Motor neuron (in vitro differentiated cells): ENCODE measurements at places on chromosomes 12 and 14. TPM values are rescaled to one million over a fixed set of nuclear protein-coding genes. Genes with fewer than 3 reads are reported as not detected.
A peak's percentile ranks its signal among the peaks of the same experiment; 100 is the strongest.

DNA sequence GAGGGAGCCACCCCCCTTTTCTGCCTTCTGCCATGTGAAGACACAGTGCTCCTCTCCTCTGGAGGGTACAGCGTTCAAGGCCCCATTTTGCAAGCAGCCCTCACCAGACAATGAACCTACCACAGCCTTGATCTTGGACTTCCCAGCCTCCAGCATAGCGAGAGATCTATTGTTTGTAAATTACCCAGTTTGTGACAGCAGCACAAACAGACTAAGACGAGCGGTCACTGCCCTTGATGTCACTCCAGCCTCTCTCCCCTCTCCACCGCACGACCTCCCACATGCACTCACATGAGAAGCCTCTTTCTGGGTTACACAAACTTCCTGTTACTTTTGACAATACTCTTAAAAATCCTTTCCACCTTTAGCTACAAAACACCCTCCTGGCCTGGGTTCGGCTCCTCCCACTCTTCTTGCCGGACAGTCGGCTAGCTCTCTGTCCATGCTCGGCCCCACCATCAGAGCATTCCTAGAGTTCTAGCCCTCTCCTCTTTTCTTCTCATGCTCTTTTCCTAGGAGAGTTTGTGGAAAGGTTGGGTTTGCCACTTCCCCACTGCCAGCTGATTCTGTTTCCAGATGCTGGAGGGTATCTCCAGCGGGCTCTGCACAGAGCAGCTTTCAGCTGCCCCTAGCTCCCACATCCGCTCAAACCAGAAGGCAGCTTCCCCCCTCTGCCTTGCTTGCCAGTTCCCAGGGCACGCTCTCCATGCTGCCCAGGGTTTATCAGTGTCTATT lies 124.3 kb downstream of the FOXN3 start:
- ATAC-seq = peak; percentile 12

Gene DPY19L2
- 18.2 and 20.8 TPM in 2 replicates for total RNA-seq

- no peak for ATAC-seq
Measured at GRCh38 chr12:87020071-87020470, 763.9 kb upstream of the MGAT4C start.

Gene RNU7-1
- not detected in 2 replicates for total RNA-seq

DNA sequence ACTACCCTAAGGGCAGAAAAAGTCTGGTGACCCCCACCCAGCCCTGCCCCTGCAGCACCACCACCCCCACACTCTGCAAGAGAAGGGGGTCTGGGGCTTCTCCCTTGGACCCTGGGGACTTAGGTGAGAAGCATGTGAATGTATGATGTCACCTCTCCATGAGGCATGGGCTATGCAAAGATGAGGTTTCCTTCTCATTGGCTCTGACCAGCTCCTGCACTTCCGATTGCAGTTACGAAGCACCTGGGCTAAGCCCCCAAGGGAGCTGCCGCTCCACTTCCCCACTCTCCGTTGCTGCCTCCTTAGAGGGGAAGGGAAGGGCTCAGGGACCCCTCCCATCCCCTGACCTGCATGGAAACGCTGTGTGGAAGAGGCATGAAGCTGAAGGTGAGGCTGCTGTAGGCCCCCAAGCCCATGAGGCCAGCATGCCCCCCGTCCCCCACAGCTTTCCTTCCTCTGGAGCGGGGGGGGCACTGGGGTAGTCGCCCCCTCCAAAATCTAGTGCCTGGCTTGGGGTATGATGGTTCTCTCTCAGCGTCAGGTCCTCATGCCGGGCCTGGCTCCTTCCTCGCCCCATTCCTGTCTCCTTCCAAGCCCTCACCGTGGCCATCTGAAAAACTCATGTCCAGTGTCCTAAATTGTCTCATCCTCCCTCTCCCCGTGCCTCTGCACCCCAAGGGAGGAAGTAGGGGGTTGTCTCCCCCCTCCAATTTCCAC lies 5.5 kb upstream of the DDX23 start:
- ATAC-seq = no peak

GRCh38 chr12:121767525-121768016 lies 25.9 kb downstream of the RHOF start:
- ATAC-seq = peak; percentile 52

GRCh38 chr12:46210873-46211439 lies 57.9 kb downstream of the SLC38A1 start:
- ATAC-seq = no peak

Gene ADCY4
- total RNA-seq = 3.4 and 3.7 TPM in 2 replicates

Gene FAM186B
- total RNA-seq = 1.8 TPM in 2 replicates

- no peak for ATAC-seq
Measured at GRCh38 chr12:14910090-14910915, 24.6 kb upstream of the MGP start.

DNA sequence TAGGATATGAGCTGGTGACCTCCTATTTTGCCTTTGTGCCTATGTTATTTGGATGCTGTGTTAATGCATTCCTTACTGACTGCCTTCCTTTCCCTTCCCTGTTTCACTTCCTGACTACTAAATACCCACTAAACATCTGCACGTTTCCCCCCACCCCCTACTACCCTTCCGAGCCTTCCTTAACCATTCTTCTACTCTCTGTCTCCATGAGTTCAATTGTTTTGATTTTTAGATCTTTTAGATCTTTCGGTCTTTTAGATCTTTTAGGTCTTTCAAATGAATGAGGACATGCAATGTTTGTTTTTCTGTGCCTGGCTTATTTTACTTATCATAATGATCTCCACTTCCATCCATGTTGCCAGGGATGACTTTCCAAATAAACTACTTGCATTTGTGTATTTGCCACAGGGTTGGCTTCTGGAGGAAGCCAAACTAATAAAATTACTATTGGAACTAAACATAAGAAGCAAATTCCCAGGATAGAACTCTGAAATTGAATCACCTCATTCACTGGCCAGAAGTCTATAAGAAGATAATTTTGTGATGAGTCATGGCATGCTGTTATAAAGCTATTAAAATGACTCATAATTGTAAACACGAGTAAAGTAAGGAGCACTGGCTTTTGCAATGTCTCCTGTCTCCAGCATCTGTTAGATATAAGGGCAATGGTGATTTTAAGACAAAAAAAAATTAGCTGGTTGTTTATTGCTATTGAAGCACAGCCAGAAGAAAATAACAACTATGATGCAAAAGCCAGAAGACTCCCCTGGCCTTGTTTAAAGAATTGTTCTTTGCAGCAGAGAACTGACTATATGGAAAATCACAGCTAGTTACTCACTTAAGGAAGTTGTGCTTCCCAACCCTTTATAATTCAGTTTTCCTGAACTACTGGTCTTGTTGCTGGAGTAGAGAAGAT lies 586.3 kb downstream of the LRFN5 start:
- ATAC-seq = peak; percentile 81

Gene SERPINA1
- total RNA-seq = 0.19 and 0.35 TPM in 2 replicates

- ATAC-seq = no peak
Measured at GRCh38 chr14:101134161-101134631, 230.7 kb upstream of the RTL1 start.

DNA sequence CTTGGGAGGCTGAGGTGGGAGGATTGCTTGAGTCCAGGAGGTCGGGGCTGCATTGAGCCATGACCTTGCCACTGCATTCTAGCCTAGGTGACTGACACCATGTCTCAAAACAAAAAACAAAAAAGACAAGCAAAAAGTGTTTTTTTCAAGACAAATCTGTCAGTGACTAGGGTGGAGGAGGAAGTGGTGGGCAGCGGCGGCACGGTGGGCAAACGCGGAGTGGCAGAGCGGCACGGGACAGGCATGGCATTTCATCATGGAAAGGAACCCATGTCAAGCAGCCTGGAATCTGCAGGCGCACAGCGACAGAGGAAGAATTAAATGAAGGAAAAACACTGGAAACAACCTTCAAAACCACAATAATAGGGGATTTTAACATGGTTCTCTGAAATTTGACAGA lies 4.0 kb upstream of the BTBD6 start:
- ATAC-seq = no peak

Gene RERG
- 2.0 and 2.1 TPM in 2 replicates for total RNA-seq

DNA sequence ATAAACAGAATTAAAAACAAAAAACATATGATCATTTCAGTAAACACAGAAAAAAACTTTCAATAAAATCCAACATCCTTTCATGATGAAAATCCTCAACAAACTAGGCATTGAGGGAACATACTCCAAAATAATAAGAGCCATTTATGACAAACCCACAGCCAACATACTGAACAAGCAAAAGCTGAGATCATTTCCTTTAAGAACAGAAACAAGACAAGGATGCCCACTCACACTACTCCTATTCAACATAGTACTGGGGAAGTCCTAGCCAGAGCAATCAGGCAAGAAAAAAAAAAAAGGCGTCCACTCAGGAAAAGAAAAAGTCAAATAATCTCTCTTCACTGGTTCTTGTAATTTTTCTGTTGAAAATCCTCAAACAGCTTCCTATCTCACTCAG lies 30.1 kb downstream of the MRPL42 start:
- ATAC-seq = no peak

Gene PAPLN
- 1.3 and 2.8 TPM in 2 replicates for total RNA-seq

DNA sequence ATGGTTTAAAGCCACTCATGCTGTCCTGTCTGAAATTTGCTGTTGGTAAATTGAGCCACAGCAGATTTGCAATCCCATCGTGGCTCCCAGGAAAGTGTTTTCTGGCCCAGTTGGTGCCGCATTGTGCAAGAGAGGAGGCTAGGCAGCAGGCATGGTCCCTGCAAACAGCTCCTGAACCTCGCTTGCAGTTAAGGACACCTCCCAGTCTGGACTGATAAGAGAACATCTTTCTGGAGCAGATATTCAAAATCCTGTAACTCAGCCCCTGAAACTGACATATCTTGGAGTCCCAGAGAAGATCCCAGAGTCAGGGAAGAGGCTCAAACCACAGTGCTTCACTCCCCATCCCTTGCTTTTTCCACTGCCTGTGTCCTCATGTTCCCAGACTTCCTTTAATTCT lies 328.6 kb upstream of the FKBP4 start:
- no peak for ATAC-seq

DNA sequence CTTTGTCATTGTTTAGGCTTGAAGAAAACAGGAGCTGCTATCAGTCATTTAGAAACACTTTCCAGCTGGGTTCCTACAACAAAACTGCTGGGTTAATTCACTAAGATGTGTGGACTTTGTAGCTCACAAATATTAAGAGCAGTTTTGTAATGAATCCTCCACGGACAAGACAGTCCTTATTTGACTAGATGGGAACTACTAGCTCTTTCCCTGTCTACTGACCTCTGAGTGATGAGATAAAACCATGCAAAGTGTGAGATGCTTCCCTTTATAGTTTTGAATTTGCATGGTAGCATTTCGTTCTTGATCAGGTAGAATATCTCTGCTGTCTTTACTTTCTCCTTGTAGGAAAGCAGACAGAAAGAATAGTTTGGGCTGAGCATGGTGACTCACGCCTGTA lies 72.9 kb upstream of the STXBP6 start:
- no peak for ATAC-seq

Gene PLEK2
- 0.22 TPM in 1 of 2 replicates, not detected in the other for total RNA-seq

DNA sequence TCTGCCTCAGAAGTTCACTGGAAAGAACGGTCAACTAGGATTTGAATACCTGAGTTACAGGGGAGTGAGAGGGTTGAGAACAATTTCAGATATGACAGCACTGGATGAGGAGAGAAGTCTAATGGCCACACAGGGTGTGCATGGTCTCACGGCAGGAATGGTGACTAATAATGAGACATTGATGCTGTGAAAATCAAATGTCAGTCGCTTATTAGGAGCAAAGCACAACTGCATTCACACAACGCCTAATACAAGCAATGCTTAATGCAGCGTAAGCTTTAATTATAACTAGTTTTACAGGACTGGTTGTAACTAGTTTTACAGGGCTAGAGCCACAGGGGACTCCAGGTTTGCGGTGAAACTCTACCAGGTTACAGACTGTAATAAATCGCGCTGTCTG lies 23.4 kb upstream of the PRIMA1 start:
- no peak for ATAC-seq

DNA sequence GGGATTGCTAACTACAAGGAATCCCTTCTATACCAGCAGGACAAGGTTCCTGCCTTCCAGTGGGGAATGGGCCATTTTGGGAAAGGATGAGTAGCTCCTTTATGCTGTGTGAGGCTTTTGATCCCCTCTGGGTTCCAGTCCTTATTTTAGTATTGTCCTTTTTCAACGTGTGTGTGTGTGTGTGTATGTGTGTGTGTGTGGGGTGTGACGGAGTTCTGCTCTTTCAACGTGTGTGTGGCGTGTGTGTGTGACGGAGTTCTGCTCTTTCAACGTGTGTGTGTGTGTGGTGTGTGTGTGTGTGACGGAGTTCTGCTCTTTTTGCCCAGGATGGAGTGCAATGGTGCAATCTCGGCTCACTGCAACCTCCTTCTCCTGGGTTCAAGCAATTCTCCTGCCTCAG lies 27.4 kb downstream of the RAB35 start:
- no peak for ATAC-seq

Gene PRIMA1
- total RNA-seq = 1.4 and 1.6 TPM in 2 replicates

DNA sequence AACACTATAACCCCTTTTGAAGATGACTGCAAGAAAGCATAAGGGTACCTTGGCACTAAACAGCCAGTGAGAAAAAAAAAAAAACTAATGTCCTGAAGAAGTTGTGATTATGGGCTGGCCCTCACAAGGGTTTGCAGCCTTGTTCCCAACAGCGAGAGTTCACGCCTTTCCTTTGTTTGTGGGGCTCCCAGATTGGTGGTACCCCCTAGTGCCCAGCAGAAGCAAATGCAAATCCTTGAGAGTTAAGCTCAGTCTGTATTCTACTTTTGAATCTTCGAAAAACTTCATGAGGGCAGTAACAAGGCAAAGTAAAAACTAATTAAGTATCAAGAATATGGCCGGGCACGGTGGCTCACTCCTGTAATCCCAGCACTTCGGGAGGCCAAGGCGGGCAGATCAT lies 238.9 kb upstream of the LMO3 start:
- no peak for ATAC-seq

- ATAC-seq = no peak
Measured at GRCh38 chr14:61439779-61440418, 118.5 kb downstream of the PRKCH start.

- peak; percentile 27 for ATAC-seq
Measured at GRCh38 chr12:122834104-122834920, 945 bp upstream of the HIP1R start.

GRCh38 chr14:102891111-102891510 lies 31.4 kb upstream of the AMN start:
- no peak for ATAC-seq

Gene SCFD1
- 64.5 and 70.4 TPM in 2 replicates for total RNA-seq

Gene P3H3
- total RNA-seq = 19.8 and 21.6 TPM in 2 replicates

DNA sequence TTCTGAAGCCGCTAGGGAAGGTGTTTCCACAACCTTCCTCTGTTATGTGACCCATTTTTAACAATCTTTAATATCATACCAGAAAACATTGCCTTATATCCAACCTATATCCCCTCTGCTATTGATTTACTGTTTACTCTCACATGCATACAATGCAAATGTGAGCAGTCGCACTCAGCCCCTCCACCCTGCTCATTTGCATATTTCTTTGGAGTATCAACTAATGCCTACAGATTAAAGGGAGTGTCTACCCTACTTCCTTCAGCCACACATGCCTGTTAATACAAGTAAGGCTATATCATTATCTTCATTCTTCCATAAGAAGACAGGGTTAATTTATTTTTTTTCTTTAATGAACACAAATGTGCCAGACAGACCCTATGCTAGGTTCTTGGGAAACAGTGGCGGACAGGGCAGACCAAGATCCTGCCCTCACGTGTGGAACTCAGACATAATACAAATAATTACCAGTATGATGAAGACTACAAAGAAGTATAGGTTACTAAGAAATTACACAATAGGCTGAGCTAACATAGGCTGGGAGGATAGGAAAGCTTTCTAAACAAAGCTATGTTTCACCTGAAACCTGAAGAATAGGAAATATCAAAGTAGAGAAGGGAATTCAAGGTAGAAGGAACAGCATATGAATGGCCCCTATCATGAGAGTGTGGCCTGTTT lies 107.3 kb upstream of the MDM1 start:
- no peak for ATAC-seq

GRCh38 chr14:105894125-105894977 lies 368.0 kb downstream of the TMEM121 start:
- no peak for ATAC-seq
